ENCODE measurements at places on chromosomes 11 and 22.

- DNase-seq: no peak
Measured at GRCh38 chr11:72102162-72102561, 935 bp downstream of the LAMTOR1 start.

GRCh38 chr11:125233736-125234275 lies 69.3 kb downstream of the PKNOX2 start:
- no peak for DNase-seq

DNA sequence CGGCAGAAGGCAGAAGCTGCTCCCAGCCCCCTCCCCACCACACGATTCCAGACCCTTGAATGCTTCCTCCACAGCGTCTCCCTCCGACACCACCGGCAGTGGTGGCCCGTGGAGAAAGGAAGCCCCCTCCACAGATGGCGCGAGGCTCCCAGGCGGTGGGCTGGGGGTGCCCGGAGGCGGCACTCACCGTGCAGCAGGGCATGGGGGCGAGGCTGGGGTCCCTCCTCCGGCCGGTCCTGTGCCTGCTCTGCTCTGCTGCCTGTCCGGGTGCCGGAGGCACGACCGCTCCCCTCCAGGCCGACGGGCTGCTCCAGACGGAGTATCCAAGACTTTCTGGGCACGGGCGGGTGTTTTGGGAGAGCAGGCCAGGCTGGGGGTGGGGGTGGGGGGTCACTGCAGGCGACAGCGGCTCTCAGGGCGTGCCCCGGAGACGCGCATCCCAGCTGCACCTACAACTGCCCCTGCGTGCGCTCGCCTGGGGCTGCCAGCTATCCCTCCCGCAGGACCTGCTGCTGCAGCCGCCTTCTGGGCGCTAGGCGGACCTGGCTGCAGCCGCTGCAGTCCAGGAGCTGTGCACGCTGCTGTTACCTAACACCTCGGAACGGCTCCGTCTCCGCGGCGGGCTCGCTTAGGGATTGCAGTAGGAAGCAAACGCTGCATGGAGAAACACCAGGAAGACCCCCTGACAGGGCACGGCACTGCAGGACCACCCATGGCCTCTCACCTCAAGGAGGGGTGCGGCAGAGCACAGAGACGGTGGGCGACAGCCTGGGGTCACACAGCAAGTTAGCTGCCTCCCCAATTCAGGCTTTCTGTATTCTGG lies 15.2 kb downstream of the MRGPRG start:
- DNase-seq: no peak

GRCh38 chr11:35073691-35074419 lies 65.1 kb upstream of the CD44 start:
- DNase-seq: no peak

GRCh38 chr11:46239801-46240061 lies 37.7 kb upstream of the CREB3L1 start:
- DNase-seq: no peak

DNA sequence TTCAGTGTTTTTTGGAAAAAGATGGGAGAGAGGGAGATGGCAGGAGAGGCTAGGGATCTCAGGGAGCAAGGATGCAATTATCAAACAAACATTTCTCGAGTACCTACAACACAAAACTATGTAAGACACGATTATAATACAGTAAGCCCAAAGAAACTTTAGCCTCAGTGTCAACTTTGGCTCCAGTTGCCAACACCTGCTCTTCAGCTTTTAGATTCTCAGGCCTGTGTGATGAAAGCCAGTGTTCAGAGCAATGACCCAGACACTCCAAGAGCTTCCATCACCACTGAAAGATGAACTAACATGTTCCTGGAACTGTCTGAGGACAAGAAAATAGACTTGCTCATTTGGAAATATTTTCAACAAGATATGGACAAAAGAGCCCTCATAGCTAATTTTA lies 31.4 kb upstream of the CEP295 start:
- DNase-seq: no peak

DNA sequence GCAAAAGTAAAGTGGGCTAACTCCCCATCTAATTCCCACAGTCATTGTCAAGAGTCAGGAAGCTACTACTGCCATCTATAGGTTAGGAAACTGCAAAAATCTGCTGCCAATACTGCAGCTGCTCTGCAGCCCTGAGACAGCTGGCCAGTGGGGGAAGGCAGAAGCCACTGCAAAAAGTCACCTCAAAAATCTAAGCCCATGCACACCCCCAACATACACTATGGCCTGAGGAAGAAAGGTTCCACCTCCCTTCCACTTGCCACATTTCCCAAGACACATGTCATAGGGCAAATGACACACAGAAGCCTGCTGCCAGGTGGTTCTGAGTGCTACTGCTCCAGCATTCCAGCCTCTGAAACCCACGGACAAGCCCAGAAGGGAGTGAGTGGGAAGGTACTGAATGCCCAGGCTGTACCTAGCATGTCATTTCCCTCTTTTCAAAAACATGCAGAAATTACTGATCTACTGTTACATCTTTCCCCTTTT lies 36.9 kb downstream of the DGCR2 start:
- DNase-seq: no peak

GRCh38 chr11:88454881-88455280 lies 117.3 kb upstream of the CTSC start:
- DNase-seq: no peak

- DNase-seq: no peak
Measured at GRCh38 chr22:40659166-40659565, 20.1 kb upstream of the MCHR1 start.

DNA sequence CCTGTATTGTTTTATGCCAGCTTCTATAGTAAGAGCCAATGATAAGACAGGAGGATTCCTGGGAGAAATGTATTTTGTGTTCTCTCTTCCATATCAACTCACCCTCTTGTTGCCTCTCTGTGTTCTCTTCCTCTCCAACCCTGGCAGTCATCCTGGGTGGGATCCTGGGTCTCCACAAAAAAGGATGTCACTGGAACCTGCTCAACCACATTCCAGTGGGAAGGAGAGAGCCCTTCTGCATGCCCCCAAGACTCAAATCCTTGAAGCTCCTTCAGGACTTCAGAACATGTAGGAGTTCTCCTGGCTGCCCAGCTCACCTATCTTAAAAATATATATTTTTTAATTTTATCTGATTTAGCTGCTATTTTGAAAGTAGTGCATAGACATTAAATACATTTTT lies 26.1 kb downstream of the APOL6 start:
- DNase-seq: no peak

DNA sequence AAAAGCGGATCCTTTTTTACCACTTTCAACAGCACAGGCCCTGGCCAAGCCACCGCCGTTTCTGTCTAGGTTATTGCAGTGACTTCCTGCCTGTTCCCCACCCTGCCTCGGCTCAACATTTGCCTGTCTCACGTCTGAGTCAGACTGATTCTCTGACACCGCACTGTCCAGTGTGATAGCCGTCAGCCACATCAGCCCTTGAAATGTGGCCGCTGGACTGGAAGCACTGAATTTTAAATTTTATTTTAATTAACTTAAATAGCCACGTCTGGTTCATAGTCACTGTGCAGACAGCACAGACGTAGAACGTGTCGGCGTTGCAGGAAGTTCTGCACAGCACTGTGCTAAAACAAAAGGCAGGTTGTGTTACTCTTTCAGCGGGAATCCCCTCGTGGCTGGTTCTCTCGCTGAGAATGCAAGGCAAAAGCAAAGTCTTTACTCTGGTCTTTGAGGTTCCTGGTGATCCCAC lies 56.3 kb upstream of the ADSL start:
- peak; percentile 36 for DNase-seq

GRCh38 chr11:94030059-94030458 lies 8.9 kb downstream of the HEPHL1 start:
- DNase-seq: no peak

GRCh38 chr11:2301631-2302305 lies at the start of the genes C11orf21 and TSPAN32:
Gene C11orf21, minus strand, starts transcription at chr11:2301918. Its CDS starts 110 bp downstream, at chr11:2301808.
Gene TSPAN32, plus strand, starts transcription at chr11:2302013. Its CDS starts 137 bp downstream, at chr11:2302150.
- peak; percentile 30 for DNase-seq

DNA sequence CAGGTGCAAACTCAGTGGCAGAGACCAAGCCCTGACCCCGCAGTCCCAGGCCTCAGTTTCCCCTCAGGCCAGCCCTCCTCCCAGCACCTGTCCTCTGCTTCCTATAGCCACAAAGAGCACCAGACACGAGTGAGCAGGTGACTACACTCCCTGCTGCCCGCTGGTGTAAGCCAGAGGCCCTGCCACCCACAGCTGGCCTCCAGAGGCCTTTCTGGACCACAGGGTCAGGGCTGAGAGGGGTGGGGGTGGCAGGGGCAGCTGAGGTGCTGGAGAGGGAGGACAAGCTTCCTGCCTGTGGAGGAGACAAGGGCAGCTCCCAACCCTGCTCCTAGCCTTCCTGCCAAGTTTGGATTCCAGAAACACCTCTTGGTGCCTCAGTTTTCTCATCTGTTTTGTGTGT lies 31.3 kb upstream of the WNT7B start:
- DNase-seq: no peak

- no peak for DNase-seq
Measured at GRCh38 chr11:13205486-13205885, 72.1 kb upstream of the BMAL1 start.

GRCh38 chr22:42704896-42705295 lies 15.8 kb downstream of the A4GALT start:
- DNase-seq: no peak

DNA sequence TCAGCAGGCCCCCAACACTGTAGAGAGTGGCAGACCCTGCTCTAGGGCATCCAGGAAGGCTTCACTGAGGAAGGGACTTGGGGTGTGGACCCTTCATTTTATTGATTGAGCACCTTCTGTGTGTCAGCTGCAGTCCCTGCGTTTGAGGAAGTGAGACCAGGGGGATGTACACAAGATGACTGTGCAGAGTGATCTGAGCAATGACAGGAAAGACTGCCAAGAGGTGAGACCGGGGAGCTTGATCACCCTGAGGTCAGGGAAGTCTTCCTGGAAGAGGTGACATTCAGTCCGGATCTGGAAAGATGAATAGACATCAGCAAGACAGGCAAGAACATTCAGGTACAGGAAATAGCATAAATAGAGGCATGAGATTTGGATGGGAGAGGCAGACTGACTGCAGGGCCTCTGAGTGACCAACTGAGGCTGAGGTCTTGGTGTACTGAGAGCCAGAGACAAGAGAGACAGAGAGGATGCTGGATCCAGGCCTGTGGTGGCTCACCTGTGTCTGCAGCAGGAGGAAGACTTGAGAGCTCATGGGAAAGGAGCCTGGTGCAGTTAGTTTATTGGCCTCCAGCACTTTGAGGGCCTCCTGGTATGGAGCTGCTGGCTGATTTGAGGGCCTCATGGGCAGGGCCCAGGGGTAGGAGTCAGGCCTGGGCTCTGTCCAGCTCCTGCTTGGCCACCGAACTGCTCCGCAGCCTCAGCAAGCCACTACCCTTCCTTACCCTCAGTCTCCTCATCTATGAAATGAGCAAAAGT lies 5.2 kb downstream of the DGAT2 start:
- no peak for DNase-seq

DNA sequence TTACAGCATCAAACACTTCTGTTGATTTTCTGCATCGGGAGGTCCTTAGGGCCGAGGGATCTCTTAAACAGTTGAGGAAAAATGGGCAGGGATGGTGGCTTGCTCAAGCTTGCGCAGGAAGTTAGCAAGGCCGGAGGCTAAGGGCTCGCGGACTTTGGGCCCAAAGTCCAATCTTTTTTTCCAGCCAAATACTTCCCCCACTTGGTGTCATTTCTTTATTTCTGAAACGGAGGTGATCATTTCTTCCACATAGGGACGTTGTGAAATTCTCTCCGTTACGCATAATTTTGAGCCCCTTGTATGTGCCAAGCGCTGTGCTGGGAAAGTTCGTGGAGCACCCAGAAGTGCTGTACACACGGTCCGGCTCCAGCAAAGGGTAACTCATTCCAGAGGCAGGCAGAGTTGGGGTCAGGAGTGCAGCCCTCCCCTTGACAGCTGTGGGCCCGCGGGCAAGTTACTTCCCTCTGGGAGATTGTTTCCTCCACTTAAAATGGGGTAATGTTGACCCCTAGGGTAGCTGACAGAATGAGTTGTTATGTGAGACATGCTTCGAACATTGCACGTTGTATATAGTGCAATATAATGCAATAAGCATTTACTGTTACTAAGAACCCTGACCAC lies 809 bp downstream of the MIEF1 start:
- DNase-seq: no peak

DNA sequence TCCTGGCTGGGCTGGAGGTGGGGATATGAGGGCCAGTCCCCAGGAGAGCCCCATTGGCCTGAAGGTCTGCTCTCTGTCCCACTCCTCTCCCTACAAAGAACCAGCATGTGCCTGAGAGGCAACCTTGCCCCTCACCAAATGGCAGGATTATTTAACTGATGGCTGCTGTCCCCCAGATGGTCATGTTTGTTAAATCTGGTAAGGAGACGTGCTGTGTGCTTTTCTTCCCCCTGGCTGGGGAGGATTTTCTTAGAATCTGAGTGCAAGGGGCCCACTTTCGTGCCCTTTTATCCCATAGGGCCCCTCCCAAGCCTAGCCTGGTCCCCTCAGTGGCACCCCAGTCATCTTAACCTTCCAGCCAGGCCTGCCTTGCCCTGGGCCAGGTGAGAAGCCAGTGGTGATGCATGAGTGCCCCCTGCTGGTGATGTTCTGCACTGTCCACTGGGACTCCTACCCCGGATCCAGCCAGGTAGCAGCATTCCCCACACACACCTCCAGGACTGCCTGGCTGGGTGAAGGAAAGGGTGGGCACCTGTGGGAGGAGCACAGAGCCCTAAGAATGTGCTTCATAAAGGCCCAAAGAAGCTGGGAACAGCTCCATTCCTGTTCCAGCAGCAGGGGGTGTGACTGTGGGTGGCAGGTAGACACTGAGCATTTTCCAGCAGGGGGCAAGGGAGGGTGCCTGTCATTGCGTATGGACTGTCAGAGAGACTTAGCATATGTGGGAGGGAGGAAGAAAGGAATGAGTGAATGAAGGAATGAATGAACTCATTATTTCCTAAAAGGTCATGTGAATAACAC lies 28.9 kb downstream of the MFNG start:
- DNase-seq: peak; percentile 71

DNA sequence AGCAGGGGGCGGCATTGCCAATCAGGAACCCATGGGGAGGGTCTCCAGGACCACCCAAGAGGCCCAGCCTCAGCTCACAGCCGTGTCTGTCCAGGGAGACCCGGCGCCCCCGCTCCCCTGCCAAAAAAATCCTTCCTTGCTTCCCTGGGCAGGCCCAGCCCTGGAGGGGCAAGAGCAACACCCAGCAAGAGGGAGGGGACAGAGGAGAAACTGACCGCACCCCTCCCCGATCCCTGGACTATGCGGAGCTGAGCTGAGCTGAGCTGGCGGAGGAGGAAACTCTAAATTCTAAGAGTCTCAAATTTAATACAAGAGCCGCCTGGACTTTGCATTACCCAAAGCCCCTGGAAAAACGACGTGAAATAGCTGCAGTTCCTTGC lies 52.0 kb upstream of the SHISAL1 start:
- DNase-seq: no peak

- DNase-seq: no peak
Measured at GRCh38 chr11:86577644-86578636, 94.5 kb downstream of the ME3 start.

All from activated T-helper 1 cell treated with anti-CD3 and anti-CD28 coated beads, Interleukin-2, amount 50 U/mL, for 16 hours (primary cell).